CD4-positive, alpha-beta T cell treated with Interleukin-2 at 100 ng/mL for 4 hours (primary cell): ENCODE measurements at places on chromosomes 1 and 21.

DNA sequence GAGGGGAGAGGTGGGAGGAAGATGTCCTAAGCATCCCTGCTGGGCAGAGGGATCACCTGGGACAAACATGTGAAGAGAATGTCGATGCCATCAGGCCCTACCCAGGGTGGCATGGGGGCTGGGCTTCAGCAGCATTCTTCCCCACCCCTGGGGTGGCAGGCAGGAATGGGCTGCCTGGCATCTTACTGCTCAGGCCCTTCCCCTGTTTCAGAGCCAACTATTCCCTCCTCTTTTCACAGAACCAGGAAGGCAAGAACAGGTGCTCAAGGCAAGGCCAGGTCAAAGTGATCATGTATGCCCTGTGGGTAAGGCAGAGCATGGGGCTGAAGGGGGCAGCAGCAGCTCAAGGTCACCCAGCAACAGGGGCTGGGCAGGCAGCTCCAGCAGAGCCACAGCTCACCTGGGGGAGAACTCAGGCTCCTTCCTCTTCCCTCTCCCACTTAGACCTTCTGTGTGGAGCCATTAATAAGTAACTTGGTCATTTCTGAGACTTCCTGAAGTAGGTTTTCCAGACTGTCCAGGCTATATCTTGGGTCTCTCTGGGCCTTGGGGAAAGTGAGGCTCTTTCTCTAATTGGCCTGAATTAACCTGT lies 56.4 kb downstream of the ELK4 start:
- DNase-seq, result no peak

- no peak for DNase-seq
These were observed 4.9 kb downstream of the GLIS1 start for GRCh38 chr1:53733975-53734649.

- no peak for DNase-seq
These were observed 7.4 kb downstream of the HMCN1 start for GRCh38 chr1:185741551-185741950.

DNA sequence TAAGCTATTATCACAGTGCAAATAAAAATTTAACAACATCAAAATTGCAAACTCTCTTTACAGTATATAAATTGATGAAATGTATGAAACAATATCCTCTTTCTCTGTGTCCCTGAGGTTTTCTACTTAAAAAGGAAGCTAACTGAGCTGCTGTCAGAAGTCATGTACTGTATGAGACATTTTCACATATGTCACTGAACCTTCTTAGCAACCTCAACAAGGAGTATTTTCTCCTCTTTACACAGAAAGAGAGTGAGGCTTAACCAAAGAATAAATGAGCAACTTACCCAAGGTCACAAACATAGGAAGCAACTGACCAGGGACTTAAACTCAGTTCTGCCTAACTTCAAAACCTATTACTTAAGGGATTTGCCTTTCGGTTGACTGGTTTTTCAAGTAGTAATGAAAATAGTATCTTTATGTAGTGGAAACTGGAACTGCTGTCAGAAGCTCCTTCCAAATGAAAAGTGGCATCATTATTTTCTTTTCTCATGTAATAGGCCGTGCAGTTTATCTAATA lies 288.9 kb downstream of the LRRIQ3 start:
- DNase-seq, result no peak

- no peak for DNase-seq
These were observed 56.1 kb upstream of the ZC3H11B start for GRCh38 chr1:219669042-219669441.

- DNase-seq, result peak; percentile 71
These were observed 1.4 kb downstream of the NIT1 start for GRCh38 chr1:161119092-161119903.

DNA sequence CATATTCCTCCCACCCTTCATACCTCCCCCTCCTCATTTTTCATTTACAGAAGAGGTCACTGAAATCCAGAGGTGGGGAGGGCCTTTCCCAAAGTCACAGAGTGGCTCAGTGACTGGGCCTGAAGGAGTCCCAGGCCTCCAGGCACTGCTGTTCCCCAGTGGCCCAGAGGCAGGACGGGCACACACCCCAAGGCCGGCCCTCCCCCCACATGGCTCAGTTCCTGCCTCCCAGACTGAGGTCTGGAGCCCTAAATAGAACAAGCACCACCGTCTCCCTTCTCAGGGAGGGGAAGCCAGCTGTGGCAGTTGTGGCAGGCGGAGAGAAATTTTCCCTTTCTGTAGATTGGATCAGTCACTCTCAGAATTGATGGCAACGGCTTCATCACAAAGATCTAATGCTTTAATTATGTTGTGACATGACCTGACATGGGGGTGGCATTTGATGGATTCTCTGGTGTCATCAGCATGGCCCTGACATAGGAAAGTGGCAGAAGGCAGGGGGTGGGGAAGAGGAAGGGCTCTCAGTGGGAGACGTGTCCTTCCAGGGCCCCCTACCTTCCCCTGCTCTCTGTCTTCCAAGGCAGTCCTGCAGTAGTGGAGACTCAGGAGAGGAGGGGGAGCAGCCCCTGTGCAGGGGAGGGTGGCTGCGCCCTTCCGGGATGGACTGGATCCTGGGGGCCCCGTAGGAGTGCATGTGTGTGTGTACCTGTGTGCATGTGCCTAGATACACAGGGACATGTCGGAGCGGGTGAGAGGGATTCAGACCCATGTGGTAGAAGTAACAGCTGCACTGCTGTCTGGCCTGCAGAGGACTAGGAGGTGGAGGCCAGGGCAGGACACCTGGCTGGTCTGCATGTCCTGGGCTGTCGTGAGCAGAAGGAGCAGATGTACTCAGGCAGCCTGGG lies 41.2 kb upstream of the FOXO6 start:
- DNase-seq, result no peak

GRCh38 chr1:243471754-243472745 lies 216.2 kb downstream of the SDCCAG8 start:
- no peak for DNase-seq

DNA sequence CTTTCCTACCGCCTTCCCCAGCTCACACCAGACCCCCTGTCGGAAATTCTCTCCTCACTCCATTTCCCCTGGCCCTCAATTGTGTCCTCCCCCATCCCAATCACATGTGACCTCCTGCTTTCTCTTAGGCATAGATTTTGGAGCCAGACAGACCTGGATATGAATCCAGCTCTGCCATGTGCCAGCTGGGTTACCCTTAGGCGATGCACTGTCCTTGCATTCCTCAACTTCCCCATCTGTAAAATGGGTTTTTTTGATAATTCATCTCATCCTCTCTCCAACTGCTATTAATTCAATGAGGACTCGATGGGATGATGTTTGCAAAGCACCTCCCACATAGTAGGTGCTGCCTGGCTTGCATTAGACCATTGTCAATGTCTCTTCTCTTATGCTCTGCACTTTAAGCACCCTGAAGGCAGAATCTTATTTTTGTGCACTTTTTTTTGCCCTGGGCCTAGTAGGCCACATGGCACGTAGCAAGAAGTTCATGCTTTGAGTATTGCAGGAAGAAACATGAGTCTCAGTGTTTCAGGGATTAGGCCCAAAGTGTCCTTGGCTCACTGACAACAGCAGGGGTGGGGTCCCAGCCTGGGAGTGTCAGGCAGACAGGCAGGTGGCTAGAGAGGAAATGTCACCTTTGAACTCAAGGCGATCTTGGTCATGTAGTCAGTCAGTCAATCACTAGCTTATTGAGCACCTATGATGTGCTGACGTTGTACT lies 47.6 kb downstream of the TAS1R2 start:
- no peak for DNase-seq

DNA sequence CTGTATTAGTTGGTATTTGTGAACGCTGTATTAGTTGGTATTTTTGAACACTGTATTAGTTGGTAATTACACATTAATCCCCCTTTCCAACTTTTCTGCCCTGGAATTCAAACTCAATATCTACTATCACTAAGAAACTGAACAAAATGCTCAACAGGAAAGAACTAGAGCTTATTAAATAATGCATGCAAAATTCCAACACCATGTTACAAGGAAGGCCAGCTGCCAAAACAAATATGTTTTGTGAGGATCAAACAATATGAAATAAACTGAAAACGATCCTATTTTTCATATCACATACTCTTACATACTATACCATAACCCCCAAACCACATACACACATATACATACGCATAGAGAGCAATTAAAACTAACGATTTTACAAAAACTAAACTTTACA lies 104.9 kb downstream of the CDC42BPA start:
- no peak for DNase-seq

GRCh38 chr1:6184083-6184783 lies 4.1 kb upstream of the CHD5 start:
- DNase-seq, result no peak

DNA sequence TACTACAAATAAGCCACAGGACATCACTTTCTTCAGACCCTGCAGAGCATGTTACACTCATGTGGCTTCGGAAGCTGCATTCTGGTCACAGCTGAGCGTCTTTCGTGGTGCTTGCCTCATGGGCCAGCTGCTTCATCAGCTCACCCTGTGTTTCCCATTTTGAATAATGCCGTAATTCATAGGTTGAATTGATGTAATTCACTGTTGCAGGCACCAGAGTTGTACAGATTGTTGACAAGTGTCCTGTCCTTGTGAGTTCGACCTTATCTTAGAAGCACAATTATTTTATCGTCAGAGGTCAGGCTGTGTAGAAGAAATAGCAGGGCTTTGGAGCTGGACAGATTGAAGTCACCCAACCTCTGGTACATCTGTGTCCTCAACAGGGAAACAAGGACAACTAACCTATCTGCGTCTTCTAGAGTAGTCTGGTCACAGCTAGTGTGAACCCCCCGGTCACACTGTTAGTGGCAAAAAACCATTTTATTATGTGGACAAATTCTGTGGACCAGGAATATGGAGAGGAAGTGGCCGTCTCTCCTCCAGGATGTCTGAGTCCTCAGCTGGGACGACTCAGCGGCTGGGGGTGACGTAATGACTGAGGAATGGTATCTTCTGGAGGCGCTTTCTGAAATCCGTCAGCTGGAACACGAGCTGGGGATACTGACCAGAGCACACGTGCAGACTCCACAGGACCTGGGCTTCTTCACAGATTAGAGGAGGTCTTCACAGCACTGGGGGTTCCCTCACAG lies 17.8 kb downstream of the PKNOX1 start:
- DNase-seq, result no peak

DNA sequence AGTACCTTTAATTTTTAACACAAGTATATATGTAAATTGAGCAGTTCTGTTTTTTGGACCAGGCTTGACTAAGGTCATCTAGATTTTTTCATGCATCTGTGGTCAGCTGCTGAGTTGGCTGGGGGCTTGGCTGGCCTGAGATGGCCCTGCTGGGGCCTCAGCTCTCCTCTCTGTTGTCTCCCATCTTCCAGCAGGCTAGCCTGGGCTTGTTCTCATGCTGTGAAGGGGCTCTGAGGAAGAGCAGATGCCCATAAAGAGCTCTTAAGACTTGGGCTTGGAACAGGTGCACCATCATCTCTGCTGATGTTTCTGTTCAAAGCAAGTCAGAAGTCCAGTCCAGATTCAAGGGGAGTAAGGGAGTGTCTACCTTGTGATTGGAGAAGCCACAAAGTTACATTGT lies 51.2 kb upstream of the TNR start:
- DNase-seq, result no peak

DNA sequence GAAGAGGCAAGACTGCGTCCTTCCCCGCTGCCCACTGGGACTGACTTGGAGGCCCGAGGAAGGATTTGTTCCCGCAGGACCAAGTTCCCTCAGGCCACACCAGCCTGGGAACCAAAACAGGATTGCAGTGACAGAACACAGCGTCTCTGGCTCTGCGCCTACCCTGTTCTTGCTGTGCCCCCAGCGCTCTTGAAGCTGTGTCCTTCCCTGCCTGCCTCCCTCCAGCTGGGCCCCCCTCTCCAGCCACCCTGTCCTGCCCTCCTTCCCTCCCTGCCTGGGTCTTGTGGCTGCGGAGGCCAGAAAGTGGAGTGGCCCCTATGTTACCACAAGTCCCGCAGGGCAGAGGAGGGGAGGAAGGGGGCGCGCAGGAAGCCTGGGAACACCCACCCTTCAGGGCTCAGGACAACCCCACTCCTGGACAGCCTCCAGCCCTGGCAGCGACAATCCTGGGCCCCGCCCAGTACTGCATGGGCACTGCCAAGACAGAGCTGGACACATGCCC lies 164.9 kb downstream of the DYRK1A start:
- no peak for DNase-seq

- DNase-seq, result no peak
These were observed 60.0 kb downstream of the POFUT2 start for GRCh38 chr21:45227735-45228134.

GRCh38 chr1:94092210-94092613 lies 28.7 kb downstream of the ABCA4 start:
- DNase-seq, result no peak

DNA sequence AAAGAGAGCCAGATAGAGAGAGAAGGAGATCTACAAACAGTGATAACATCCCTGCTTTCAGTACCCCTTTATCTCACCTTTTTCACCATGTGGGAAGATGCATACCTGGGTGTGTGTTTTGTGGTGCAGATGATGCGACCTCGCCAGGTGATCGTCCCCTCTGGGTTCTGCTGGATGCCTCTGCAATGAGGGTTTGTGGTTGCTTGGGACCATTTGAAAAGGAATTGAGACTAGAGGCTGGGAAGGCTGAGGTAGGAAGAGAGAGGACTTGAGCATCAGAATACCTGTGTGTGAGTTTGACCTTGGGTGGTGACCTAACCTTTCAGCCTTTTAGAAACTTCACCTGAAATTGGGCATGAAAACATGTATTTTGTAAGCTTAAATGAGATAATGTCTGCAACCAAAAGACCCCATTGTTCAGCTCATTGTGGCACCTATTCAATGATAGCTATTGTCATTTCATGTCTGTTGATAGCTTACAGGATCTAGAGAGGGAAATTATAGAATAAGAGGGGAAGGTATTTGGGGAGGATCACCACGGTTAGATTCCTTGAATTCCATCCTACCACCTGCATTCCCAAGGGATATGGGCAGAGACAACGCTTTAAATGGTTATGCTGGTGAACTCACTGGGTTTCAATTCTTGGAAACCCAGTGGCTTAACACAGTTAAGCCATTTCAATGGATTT lies 125.7 kb downstream of the IGSF21 start:
- DNase-seq, result no peak

DNA sequence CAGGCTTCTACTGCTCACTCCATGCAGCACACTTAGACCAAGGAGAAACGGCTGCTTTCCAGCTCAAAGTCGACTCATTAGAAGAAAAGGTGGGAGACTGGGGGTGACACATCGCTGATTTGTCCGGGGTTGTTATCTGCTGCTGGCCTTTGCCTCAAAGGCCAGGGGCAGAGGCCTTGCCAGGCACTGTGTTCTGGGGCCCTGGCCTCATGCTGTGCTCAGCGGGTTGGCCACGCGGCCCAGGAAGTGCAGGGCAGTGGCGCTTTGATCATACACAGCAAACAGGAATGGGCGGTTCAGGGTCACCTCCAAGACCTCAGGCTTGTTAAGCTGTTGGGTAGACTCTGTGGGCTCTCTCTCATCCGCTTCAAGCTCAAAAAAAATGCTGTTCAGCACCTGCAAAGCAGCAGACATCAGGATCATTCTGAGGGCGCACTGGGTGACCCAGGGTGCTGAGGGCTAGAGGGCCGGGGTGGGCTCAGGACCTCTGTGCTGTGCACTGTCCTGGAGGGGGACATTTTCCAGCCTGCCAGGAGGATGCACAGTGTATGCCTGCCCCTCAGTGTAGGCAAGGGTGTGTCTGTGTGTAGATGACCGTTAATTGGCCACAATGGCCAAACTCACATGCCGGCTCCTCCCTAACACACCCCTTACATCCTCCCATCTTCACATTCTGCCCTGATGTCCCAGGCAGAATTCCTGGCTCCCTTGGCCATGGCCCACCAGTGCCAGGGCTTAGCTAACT lies 10.8 kb downstream of the AGT start:
- no peak for DNase-seq
